ENCODE measurements at places on chromosomes 3 and 15.

GRCh38 chr3:13711911-13712650 lies 163.2 kb downstream of the FBLN2 start:
- no peak for DNase-seq

GRCh38 chr15:68228143-68228970 lies 1.2 kb downstream of the CLN6 start:
- no peak for DNase-seq

- DNase-seq, result no peak
These were observed 14.2 kb upstream of the SLC25A36 start for GRCh38 chr3:140927279-140928069.

DNA sequence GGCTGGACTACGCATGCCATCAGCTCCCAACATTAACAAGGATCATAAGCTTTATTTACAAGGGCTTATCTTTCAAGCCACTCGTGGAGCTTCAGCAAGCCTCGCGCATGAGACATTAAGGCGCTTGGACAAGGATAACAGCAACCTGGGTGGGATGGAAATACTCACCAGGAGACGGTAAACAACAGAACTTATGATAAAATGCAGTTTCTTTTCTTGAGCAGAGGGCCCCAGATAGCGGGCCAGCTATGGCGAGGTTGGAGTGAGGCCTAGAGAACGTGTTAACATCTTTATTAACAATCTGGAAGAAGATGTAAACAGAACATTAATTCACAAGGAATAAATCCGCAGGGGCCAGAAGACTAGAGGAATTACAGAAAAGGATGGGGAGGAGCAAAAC lies 158.2 kb downstream of the NTRK3 start:
- DNase-seq, result no peak

- DNase-seq, result no peak
These were observed 436.8 kb downstream of the MFSD1 start for GRCh38 chr3:159238646-159239045.

Data from activated naive CD8-positive, alpha-beta T cell treated with anti-CD3 and anti-CD28 coated beads, Interleukin-2, amount 50 U/mL, for 16 hours (primary cell).